Stimulated activated CD8-positive, alpha-beta memory T cell treated with anti-CD3 and anti-CD28 coated beads, Interleukin-4, amount 100 ng/mL, for 4 hours (primary cell): ENCODE measurements at places on chromosomes 3 and 15.

- DNase-seq: no peak
Measured at GRCh38 chr3:23221136-23221535, 18.0 kb downstream of the UBE2E2 start.

DNA sequence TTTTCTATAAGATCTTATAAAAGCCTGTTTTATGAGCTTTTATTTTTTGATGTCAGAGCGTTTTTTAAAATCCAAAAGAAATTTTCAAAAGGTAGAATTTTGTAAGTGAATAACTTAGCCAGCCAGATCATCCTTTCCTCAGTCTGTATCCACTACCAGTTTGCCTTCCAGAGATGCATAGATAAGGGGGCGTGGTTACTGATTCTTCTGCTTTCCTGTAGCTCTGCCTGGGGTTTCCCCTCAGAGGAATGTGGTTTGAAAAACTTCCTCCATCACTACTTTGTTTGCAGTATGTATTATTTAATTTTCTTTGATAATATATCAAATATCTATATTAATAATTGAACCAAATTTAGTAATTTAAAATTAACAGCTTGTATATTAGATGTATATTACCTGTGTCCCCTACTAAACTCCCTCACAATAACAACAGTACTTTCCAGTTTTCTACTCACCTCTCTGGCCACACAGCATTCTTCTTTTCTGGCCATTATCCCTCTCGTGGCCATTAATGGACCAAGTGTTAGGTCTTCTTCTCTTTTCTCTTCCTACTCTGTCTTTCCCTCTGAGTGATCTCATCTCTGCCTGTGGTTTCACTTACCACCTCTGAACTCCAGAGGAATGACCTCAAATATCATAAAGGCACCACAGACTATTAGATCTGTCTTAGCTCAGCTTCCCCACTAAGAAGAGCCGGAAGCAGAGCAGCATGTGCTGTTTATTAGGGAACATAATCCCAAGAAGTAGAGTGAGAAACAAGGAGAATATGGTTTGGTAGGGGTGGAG lies 239.7 kb downstream of the UBE2E2 start:
- no peak for DNase-seq

- DNase-seq: no peak
Measured at GRCh38 chr3:187921391-187922074, 176.3 kb upstream of the BCL6 start.

GRCh38 chr15:88812133-88812532 lies 8.9 kb downstream of the ACAN start:
- no peak for DNase-seq

DNA sequence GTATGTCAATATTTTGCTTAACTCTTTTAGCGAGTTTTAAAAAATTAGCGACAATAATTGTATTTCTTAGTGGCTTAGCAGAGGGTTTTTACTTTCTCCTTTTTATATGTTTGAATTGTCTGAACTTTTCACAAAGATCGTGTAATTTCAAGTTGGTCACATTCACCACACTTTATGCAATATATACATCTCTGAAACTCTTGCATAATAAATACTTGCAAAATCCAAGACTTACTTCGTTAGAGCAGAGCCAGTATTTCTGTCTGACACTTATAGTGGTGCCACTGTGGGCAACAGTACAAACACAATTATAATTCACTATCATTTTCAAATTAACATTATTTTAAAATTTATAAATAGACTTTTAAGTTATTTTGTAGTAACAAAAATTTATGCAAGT lies 62.0 kb downstream of the SUCNR1 start:
- no peak for DNase-seq

DNA sequence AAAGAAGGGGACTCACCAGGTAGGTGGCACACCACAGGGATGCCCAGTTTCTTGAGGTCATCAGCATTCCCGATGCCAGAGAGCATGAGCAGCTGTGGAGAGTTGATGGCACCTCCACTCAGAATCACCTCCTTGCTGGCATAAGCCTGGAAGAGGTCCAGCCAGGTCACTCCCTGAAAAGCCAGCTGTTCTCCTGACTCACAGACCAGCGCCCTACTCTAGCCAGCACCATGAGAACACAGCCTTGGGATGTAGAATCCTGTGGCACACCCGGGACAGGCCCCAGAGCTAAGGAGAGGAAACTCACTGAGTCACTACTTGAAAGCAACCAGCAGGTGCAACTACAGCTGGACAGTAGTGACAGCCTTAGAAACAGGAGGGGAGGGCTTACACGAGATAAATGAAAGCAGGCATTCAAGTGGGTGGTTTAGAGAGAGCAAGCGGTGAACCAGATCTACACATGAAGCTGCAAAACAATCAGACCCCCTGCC lies 24.5 kb downstream of the CHDH start:
- DNase-seq: no peak

DNA sequence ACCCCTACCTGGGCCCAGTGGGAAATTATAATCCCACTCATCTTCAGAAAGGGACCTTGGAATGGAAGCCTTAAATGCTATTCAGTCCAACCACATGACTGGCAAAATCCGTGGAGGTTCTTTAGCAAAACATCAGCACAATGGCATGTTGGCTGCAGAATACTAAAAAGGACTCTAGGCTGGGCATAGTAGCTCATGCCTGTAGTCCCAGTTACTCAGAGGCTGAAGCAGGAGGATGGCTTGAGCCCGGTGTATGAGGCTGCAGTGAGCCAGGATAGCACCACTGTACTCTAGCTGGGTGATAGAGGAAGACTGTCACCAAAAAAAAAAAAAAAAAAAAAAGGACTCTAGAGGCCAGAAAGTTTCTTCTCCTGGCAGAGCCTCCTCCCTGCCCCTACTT lies 60.6 kb upstream of the RYK start:
- DNase-seq: no peak

DNA sequence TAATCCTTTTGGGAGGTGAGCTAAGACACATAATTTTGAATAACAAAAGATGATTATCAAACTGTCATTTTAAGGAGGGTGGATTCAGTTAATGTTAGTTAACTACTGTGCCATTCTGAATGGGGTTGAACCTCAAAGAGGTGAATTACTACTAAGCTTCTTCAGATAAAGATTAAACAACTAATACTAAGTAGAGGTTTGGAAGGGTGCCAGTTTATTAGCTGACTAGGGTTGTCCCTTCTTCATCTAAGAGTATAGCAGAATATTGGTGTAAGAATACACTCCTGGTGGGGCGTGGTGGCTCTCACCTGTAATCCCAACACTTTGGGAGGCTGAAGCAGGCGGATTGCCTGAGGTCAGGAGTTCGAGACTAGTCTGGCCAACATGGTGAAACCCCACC lies 123.1 kb upstream of the LRRFIP2 start:
- no peak for DNase-seq

DNA sequence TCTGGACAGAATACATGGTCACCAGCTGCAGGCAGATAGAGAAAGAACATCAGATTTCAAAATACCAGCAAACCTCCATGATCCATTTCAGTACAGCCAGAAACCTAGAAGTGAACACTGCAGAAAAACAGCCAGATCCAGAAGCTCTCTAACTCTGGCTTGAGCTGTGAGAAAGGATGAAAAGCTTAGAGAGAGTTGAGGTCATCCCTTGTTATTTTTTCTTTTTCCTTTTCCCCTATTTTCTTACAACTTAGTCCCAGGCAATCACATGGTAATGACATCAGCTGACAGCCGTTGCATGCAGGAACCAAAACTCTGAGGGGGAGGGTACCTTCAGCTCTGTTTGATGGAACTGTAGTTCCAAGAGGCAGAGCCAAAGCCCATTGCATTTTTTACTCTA lies 113.2 kb downstream of the TCF12 start:
- no peak for DNase-seq

DNA sequence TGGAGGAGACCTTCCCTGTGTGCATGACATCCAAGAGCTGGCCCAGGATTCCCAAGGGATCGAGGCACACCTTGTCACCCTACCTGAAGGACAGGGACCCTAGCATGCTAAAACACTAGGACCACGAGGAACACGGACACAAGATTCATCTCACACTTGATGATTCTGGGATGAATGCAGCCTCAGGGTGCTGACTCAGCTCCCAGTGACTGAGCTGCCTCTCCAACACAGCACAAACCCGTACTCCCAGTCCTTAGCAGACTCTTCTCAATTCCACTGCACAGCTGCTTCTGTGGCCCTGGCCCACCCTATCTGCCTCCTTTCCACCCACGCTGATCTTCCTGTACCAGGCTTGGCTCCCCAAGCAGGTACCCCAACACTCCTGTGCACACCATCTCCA lies 9.1 kb upstream of the OXTR start:
- no peak for DNase-seq

GRCh38 chr3:169964176-169964575 lies 2.4 kb upstream of the SEC62 start:
- no peak for DNase-seq

DNA sequence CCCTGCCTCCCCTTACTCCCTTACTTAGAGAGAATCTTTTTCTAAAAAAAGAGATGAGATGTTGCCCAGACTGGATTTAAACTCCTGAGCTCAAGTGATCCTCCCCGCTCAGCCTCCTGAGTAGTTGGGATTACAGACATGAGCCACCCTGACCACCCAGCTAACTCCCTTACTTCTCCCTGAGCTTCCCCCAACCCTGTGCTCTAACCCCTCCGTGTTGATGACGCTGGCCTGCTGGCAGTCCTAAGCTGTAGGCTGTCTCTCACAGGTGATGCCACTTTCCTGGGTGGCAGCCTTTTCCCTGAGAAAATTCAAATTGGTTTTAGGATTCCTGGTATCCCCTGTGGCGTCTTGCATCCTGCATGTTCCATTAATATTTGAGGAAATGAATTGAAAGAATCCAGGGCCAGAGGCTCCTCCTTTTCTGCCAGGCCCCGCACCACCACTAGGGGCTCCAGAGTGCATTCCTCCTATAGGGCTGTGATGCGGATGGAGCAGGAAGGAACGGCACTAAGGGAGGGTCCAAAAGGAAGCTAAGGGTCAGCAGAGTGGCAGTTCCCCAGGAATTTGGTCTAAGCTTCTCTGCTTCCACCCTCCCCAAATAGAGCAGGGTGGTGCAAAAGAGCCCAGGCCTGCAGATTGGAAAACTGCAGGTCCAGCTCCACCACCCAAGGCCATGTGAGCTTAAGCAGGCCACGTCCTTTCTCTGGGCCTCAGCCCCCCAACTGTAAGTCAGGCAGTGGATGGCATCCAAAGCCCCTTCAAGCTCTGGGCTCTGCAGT lies 101.1 kb downstream of the DAPK2 start:
- peak; percentile 34 for DNase-seq

GRCh38 chr3:25583343-25583742 lies 81.4 kb downstream of the TOP2B start:
- no peak for DNase-seq

DNA sequence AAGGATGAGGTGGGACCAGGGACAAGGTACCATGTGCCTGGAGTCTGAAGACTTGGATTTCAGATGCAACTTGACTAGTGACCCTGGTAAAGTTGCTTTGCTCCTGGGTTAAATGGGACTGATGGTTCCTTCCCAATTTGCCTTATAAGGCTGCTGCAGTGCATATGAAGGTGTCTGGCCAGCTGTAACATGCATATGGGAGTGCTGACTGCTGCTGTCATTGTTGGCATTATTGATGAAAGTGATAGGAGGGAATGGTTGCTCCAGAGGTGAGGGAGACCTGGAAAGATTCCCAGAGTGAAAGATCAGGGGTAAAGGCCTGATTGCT lies 20.5 kb downstream of the CYP8B1 start:
- DNase-seq: no peak

DNA sequence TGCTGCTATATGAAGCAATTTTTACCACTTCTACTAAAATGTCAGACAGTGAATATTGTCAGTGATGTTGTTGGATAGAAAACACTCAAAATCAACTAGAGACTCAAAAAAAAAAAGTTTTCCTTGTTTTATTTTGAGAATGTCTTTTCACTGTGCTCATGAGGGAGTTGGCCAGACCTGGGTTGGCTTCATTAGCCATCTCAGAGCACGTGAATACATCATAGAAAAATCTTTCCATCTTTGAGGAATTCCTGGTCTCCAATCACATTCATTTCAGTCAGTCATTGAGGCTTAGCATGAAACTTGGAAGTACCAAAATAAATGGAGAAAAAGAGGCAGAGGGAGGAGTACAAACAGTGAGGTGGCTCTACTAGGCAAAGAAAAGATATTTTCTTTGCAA lies 57.6 kb upstream of the CMSS1 start:
- no peak for DNase-seq

DNA sequence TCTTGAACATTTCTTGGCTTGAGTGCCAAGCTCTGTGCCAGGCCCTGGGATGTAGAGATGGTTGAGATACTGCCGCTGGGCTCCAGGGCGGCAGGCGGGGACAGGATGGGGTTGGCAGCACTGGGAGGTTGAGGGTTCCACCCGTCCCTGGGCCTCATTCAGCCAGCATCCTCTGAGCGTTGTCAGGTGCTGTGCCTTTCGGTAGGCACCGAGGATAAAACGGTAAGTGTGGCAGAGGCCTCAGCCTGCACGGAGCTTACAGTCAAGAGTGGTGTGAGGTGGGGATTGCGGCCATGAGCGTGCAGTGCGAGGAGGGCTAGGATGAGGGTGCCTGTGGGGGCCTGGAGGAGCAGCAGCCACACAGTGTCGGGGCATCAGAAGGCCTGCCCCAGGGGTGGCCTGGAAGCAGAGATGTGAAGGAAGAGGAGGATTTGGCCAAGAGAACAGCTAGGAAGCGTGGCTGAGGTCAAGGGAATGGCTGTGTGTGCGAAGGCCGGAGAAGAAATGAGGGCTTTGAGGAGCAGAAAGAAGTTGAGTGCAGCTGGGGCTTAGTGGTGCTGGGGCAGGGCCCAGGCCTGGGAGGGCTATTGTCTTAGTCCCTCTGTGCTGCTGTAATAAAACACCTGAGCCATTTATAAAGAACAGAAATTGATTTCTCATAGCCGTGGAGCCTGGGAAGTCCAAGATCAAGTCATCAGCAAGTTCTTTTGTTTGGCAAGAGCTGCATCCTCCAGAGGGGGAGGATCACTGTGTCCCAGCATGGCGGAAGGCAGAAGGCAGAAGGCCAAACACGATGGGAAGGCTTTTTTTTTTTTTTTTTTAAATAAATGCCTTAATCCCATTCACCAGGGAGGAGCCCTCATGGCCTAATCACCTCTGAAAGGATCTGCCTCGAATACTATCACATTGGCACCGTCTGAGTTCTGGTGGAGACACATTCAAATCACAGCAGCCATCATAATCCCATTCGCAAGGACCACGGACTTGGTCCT lies 22.7 kb downstream of the CORO2B start:
- no peak for DNase-seq

DNA sequence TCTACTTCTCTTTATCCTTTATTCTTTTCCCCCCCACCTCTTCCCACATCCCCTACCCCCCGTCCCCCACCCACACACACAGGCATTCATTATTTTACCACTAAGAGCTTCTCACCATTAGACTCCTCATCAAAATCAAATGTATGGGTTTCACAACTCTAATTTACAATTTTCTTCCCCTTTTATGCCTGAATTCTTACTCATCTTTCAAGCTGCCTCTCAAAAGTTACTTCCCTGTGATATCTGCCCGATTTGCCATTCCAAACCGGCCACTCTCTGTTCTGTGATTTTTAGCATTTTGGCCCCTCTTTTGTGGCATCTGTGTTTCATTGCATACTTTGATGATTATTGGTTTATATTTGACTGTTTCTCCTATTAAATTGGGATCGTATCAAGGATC lies 42.2 kb downstream of the SLC9A9 start:
- no peak for DNase-seq
